Hepatocyte (in vitro differentiated cells): ENCODE measurements at places on chromosomes 16 and 17. TPM values are rescaled to one million over a fixed set of nuclear protein-coding genes. Genes with fewer than 3 reads are reported as not detected.

The FZD2 gene
- total RNA-seq, result 19.9 and 22.9 TPM in 2 replicates

DNA sequence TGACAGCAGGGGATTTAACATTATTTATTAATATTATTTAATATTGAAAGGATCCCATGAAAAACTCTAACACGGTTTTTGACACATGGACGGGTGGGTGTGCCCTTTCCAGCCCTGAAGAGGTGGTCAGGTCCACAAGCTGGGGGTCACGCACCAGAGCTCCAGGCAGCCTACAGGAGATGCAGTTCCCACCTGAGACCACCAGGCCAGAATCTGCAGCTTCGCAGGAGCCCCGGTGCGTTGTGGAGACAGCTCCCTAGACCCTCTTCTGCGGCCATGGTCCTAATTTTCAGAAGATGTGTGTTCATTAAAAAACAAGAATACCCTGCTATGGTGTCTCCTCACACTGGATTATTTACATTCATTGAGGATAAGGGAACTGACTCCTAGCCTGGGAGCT is 331.1 kb downstream of the C16orf95 start:
- no peak for DNase-seq

DNA sequence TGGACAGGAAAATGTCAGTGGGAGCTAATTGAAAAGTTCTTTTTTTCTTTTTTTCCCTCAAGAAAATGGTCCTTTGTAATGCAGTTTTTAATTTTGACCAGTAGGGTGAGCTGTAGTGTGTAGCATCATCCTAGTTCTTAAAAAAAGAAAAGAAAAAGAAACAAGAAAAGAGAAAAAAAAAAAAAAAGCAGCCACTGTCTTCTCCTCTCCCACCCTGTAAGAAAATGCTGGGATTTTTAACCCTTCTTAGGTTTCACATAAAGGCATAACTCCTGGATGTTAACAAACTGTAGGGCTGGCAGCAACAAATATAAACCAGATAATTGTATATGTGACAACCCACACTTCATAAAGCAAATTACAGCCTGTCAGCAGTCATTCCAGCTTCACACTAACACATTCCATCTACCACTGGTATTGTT is 78.1 kb downstream of the SKAP1 start:
- peak; percentile 36 for DNase-seq

- DNase-seq, result no peak
These were observed 16.4 kb upstream of the YWHAE start for GRCh38 chr17:1416414-1416813.
